Type B pancreatic cell (in vitro differentiated cells): ENCODE measurements at places on chromosomes 4 and X. TPM values are rescaled to one million over a fixed set of nuclear protein-coding genes. Genes with fewer than 3 reads are reported as not detected.

- no peak for DNase-seq
Observed at GRCh38 chr4:99827454-99827853, 10.8 kb downstream of the DAPP1 start.

Gene FMR1NB
- total RNA-seq = not detected in 2 replicates

Gene EGF
- 25.5 and 65.1 TPM in 2 replicates for total RNA-seq

Gene ASMT
- total RNA-seq = not detected in 2 replicates

DNA sequence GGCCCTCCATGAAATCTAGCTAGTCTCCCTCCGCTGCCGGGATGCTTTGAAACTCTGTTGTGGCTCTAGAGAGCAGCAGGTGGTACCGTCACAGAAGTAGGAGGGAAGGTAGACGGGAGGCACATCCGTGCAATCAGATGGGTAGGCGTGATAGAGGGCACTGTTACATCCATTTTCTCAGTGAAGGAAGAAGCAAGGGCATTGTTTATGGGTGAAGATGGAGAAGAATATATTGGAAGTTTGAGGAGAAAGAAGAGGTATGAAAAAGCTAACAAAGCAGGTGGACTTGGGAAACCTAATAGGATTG lies 1.3 kb downstream of the ANAPC4 start:
- DNase-seq = no peak

Gene AKAP4
- not detected in 2 replicates for total RNA-seq

GRCh38 chrX:71147496-71148277 lies 3.0 kb downstream of the NLGN3 start:
- no peak for DNase-seq

DNA sequence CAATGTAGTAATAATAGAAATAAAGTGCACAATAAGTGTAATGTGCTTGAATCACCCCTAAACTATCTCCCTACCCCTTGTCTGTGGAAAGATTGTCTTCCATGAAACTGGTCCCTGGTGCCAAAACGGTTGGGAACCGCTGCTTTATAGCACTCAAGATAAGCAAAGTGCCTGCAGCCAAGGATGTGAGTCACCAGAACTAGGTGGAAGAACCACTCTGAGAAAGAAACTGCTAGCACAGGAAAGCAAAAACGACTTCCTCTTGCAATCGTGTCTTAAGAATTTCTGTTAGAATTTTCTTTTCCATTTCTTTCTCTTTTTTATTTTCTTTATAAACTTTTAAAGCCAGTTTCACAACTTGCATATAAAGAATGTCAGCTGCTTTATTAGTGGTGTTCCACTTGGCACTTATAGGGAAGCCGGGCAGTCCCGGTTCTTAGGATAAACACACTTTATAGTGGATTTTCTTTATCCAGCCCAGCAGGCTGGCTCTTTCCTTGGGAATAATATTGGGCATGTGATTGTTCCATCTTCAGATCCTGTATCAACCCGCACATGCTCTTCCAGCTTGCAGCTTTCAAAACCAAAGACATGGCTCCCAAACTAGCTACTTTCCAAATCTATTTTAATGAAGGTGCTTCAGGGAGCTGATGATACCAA lies 32.3 kb upstream of the CXCL8 start:
- no peak for DNase-seq

DNA sequence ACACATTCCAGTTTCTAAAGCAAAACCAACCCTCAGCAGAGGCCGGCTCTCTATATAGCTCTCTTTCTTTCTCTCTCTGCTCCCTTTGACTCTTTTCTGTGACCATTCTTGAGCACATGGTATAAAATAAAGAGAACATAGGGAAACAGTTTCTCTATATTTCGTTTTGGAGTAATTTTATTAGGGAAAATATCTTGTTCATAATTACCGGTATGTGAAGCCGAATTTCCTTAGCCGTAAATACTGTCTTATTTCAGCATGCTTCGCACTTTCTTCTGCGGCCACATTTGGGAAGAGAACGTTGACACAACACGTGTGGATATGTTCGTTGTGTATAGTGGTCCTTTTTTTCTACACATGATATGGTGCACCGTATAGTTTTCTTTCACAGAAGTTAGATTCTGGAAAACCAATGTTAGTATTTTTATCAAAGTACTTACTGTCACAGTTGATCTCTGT lies 4.9 kb upstream of the LEF1 start:
- no peak for DNase-seq

Gene SPCS3
- total RNA-seq = 87.1 and 106 TPM in 2 replicates

Gene SSX4B
- not detected in 2 replicates for total RNA-seq

- DNase-seq = no peak
Observed at GRCh38 chr4:119227690-119228089, 15.2 kb downstream of the USP53 start.

DNA sequence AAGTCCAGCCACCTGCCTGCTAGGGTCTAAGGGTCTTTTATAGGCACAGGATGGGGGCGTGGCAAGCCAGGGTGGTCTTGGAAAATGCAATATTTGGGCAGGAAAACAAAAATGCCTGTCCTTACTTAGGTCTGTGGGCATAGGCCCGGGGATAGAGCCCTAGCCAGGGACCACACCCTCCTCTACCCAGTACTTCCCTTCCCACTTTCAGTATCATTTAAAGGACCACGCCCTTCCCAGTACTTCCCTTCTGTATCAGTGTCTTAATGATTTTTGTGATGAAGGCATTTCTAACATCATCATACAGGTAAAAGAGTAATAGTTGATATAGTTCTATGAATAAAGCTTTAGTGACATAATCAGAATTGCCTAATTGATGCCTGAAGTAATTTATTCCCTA lies 11.4 kb downstream of the BANK1 start:
- DNase-seq = no peak
